ENCODE measurements at places on chromosomes 3 and 15. TPM values are rescaled to one million over a fixed set of nuclear protein-coding genes. Genes with fewer than 3 reads are reported as not detected.

- no peaks in the 10 kb centered on the region for H3K36me3 ChIP-seq
- peak; percentile 31 for DNase-seq
- H3K27ac ChIP-seq: no peak overlapping the region
- H3K27me3 ChIP-seq: no peaks in the 10 kb centered on the region
- H3K4me3 ChIP-seq: no peak overlapping the region
Observed at GRCh38 chr15:55789066-55789660, 46.2 kb upstream of the PRTG start.

DNA sequence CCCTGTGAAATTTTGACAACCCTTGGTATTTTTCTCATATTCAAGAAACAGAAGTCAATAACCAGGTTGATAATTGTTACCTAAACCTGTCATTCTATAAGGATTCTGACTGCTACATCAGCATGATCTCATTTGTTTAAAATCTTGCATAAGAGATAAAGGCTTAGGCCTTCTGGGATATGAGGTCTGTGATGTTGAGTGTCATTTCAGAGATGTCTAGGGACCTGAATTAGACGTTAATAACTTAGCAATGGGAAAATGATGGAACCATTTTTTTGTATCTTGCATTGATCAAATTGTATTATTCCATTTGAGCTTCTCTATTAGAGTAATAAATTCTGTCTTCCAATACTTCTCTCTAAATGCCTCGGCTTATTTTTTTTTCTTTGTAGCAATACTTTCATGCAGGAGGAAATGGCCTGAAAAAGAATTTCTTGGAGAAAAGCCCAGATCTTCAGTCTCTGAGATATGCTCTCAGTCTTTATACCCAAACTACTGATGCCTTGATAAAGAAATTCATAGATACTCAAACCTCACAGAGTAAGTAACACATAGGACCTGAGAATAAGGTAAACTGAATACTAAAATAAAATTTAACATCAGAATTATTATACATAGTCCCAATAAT lies 589.3 kb downstream of the UNC13C start:
- no peak overlapping the region for H3K27ac ChIP-seq
- no peaks in the 10 kb centered on the region for H3K27me3 ChIP-seq
- H3K36me3 ChIP-seq: no peaks in the 10 kb centered on the region
- no peak for DNase-seq
- no peaks in the 10 kb centered on the region for H3K4me1 ChIP-seq
- no peak overlapping the region for H3K4me3 ChIP-seq

RGMA gene
- not detected for total RNA-seq

DOCK3 gene
- total RNA-seq: 2.6 TPM

GRCh38 chr15:99631255-99631654 lies 65.5 kb downstream of the MEF2A start:
- no peaks in the 10 kb centered on the region for H3K27me3 ChIP-seq
- H3K36me3 ChIP-seq: no peaks in the 10 kb centered on the region
- H3K4me3 ChIP-seq: no peak overlapping the region
- DNase-seq: no peak
- H3K4me1 ChIP-seq: peaks cover 12% of the 10 kb centered on the region
- H3K27ac ChIP-seq: no peak overlapping the region

- H3K4me3 ChIP-seq: no peak overlapping the region
- no peaks in the 10 kb centered on the region for H3K27me3 ChIP-seq
- peaks cover 21% of the 10 kb centered on the region for H3K4me1 ChIP-seq
- H3K27ac ChIP-seq: no peak overlapping the region
- H3K36me3 ChIP-seq: no peaks in the 10 kb centered on the region
Observed at GRCh38 chr3:188179006-188179966, 25.3 kb downstream of the LPP start.

DNA sequence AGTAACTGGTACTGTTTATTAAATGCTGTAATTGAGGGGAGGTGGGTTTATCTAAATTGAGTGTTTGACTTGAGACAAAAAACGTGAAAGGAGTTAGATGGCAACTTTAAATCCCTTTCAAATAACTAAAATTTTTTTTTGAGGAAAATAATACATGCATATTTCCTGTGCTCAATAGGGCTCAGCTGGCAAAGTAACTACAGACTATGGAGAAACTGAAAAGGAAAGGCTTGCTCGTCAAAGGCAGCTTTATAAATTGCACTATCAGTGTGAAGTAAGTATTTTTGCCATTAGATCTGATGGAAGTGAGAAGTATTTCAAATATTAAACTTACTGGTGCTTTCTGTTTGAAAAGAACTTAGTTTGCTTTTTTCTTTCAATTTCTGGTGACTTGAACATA lies 72.2 kb downstream of the DZIP3 start:
- no peak overlapping the region for H3K27ac ChIP-seq
- no peaks in the 10 kb centered on the region for H3K27me3 ChIP-seq
- H3K36me3 ChIP-seq: no peaks in the 10 kb centered on the region
- DNase-seq: no peak
- H3K4me3 ChIP-seq: no peak overlapping the region

- H3K27ac ChIP-seq: no peak overlapping the region
- DNase-seq: no peak
- no peaks in the 10 kb centered on the region for H3K36me3 ChIP-seq
- no peak overlapping the region for H3K4me3 ChIP-seq
- no peaks in the 10 kb centered on the region for H3K27me3 ChIP-seq
Observed at GRCh38 chr15:49769225-49769624, 148.4 kb downstream of the DTWD1 start.

- no peak overlapping the region for H3K4me3 ChIP-seq
- no peak for DNase-seq
- H3K27ac ChIP-seq: no peak overlapping the region
- H3K4me1 ChIP-seq: no peaks in the 10 kb centered on the region
- H3K27me3 ChIP-seq: no peaks in the 10 kb centered on the region
- H3K36me3 ChIP-seq: no peaks in the 10 kb centered on the region
Observed at GRCh38 chr3:61663356-61664104, 102.2 kb downstream of the PTPRG start.

- H3K4me1 ChIP-seq: no peaks in the 10 kb centered on the region
- H3K36me3 ChIP-seq: no peaks in the 10 kb centered on the region
- no peak overlapping the region for H3K4me3 ChIP-seq
- no peak overlapping the region for H3K27ac ChIP-seq
Observed at GRCh38 chr15:49650676-49651075, 29.8 kb downstream of the DTWD1 start.

FBXW12 gene
- not detected for total RNA-seq

CCDC39 gene
- 0.29 TPM for total RNA-seq

- DNase-seq: peak; percentile 70
- no peaks in the 10 kb centered on the region for H3K36me3 ChIP-seq
- H3K27me3 ChIP-seq: no peaks in the 10 kb centered on the region
Observed at GRCh38 chr3:161349529-161350312, 21.6 kb downstream of the SPTSSB start.

ADGRG7 gene
- not detected for total RNA-seq

DNA sequence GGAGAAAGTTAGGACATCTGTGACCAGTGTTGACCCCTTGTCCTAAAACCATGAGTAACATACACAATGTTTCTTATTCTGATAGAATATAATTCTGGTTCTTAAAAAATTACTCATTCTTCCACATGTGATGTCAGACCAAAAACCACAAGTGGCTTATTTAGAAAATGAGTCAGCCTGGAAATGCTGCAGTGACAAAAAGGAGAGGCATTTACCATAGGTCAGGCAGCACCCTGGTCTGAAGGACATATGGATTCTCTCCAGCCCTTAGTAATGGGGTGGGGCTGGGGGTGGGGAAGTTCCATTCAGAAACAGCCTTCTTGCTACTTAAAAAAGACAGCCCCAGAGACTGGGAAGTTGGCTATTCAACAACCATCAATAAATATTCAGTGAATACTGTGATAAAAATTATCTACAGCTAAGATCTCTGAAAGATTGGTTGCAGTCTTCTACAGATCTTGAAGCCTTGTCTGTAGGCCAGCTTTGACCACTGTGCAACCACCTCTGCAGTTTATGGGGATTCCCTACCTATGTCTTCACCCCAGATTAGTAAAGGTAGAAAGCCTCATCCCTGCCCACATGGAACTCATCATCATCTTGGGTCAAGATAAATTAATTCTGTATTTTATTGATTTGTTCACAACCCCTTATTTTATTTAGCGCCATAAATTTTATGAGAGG lies 34.9 kb upstream of the TIMP4 start:
- H3K27ac ChIP-seq: no peak overlapping the region
- no peaks in the 10 kb centered on the region for H3K4me1 ChIP-seq
- no peak overlapping the region for H3K4me3 ChIP-seq
- no peak for DNase-seq
- H3K27me3 ChIP-seq: no peaks in the 10 kb centered on the region

DNA sequence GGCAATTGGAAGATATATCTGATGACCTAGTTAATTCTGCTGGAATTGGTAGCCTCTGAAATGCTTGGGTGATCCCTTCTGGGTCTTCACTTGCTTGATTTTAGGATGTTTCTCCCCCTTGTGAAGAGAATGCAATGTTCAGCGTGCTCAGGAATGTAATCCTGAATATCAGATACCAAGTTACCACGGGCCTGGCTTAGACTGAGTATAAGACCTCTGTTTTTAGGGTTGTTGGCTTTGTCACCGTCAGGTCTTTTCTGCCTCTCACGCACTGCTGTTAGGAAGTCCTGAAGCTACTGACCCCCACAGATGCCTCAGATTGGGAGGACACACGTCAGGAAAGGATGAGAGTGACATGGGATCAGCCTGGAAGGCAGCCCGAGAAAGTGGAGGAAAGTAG lies 198.5 kb downstream of the CDIN1 start:
- H3K27me3 ChIP-seq: no peaks in the 10 kb centered on the region
- no peak for DNase-seq
- H3K4me3 ChIP-seq: no peak overlapping the region
- no peaks in the 10 kb centered on the region for H3K36me3 ChIP-seq
- no peaks in the 10 kb centered on the region for H3K4me1 ChIP-seq

DNA sequence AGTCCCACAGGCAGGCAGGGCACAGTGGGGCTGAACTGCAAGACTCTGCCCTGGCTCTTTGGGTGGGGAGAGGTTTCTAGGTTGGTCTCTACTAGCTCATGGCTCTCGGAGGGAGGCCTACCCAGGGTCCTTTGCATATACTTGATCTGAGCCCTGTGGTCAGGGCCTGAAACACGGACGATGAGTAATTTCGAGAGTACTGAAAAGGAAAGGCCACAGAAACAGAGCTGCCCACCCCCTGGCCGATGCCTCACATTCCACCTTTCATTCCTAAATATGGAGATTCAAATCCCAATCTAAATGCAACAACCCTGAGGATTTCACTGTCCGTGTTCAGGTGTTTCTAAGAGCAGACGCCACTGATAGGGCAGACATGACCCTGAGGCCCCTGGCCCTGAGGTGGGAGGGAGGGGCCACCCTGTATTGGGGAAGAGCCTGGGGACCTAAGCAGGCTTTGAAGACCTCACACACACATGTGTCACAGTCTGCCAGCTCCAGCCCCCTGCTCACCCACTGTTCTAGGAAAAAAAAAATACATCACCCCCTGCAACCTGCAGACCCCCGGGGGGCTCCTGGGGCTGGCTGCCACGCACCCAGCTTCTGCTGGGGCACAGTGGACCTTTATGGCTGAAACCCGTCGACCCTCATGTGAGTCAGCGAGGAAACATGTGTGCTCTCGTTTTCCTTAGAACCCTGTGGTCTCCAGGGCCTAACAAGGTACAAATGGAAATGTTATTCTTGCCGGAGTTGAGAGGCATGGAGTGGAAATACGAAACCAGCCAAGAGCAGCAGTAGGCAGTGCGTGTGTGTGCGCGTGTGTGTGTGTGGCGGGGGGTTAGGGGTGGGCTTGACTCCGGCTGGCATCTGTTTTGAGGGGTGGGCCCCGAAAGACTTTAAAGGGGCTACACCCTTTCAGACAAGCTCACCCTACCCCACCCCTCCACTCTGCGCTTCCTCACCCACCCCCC lies 112.7 kb downstream of the CHSY1 start:
- peaks cover 18% of the 10 kb centered on the region for H3K4me1 ChIP-seq
- no peak for DNase-seq
- no peak overlapping the region for H3K4me3 ChIP-seq
- H3K27ac ChIP-seq: no peak overlapping the region
- H3K27me3 ChIP-seq: no peaks in the 10 kb centered on the region
- H3K36me3 ChIP-seq: no peaks in the 10 kb centered on the region

DNA sequence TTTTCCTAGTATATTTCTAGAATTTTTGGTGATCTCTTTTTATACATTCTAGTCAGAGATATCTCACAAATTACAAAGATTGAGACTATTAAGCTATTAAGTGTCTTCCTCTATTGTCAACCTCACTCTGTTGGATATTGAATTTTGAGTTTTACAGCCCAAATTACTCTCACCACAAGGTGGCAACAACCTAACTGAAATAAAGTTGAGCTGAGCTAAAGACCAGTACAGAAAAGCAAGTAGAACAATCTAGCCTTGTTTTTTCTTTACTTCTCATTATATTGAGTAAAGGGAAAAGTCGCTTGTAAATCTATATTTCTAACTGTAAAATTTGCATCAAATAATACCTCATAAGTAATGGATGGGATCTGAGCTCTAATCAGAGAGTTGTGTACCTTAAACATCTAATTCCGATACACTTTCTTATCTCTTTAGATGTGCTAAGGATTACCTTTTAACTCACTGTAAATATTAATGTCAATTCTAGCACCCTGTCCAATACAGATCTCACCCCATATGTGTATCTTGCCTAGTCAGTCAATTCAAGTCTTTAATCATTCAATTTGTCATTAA lies 13.6 kb upstream of the COMMD2 start:
- H3K36me3 ChIP-seq: no peaks in the 10 kb centered on the region
- H3K27ac ChIP-seq: no peak overlapping the region
- peaks cover 14% of the 10 kb centered on the region for H3K27me3 ChIP-seq

GRCh38 chr15:45026651-45027190 lies 3.7 kb downstream of the SORD start:
- no peaks in the 10 kb centered on the region for H3K36me3 ChIP-seq
- H3K27ac ChIP-seq: no peak overlapping the region
- H3K4me1 ChIP-seq: peaks cover 17% of the 10 kb centered on the region
- no peak for DNase-seq
- H3K4me3 ChIP-seq: no peak overlapping the region

PLA2G4B gene
- 64.5 TPM for total RNA-seq
